ENCODE measurements at places on chromosomes 11 and 22.

GRCh38 chr22:36671404-36671803 is 32.1 kb downstream of the CACNG2 start:
- DNase-seq: no peak

DNA sequence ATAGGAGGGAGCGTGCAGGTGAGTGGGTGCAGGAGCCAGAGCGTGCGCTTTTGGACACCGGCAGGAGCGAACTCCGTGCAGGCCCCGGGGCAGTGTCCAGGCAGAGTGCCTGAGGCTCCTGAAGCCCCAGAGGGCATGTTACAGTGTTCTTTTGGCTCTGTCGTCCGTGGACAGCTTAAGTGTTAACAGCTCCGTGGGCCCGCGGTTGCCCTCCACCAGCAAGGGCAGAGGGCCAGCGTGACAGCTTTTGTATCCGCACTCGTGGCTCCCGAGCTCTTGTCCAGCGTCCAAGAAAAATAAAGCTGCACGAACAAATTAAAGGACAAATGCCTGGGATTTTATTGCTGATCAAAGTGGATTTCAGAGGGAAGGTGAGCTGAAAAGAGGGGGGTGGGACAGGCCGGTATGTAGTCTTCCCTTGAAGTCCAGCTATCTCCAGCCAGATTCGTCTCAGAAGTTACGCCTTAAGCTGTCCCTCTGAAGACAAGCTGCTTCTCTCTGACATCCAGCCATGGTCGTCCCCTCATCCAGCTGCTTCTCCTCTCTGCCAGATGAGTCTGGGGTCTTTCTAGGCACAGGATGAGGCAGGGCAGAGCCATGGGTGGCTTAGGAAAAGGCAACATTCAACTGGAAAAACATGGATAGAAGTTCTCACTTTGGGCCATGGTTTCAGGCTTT is 968 bp upstream of the TMEM109 start:
- DNase-seq: no peak

DNA sequence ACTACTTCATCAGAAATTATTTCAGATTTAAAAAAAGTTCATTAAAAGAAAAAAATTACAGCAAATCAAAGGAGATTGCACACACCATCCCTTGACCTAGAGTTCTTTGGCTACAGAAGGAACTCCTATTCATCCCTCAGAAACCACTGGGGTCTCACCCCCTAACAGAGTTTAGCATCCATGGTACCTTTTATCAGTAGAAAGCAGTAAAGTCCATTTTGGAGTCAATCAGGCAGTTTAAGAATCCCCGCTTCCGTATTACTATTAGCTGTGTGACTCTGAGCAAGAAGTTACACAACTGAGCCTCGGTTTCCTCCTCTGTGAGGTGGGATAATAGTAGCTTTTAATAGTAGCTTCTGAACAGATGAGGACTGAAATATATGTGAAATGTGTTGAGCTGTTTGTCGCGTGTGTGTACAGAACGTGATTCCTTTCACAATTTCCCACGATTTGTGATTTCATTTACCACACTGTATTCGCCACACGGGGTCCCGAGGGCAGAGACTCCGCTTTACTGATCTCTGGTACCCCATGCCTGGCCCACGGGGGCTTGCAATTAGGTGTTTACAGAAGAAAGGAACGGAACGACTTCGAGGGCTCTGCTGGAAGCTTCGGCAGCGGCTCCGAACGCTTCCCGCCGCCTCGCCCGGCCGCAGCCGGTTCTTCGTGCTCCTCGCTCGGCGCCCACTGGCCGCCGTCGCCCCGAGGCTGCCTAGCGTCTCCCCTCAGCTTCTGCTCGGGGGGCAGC is 72.5 kb upstream of the ZBED5 start:
- no peak for DNase-seq

- no peak for DNase-seq
Observed at GRCh38 chr22:47340851-47341436, 578.5 kb downstream of the TBC1D22A start.

GRCh38 chr22:23385678-23386631 is 194.1 kb downstream of the IGLL1 start:
- DNase-seq: peak; percentile 29

DNA sequence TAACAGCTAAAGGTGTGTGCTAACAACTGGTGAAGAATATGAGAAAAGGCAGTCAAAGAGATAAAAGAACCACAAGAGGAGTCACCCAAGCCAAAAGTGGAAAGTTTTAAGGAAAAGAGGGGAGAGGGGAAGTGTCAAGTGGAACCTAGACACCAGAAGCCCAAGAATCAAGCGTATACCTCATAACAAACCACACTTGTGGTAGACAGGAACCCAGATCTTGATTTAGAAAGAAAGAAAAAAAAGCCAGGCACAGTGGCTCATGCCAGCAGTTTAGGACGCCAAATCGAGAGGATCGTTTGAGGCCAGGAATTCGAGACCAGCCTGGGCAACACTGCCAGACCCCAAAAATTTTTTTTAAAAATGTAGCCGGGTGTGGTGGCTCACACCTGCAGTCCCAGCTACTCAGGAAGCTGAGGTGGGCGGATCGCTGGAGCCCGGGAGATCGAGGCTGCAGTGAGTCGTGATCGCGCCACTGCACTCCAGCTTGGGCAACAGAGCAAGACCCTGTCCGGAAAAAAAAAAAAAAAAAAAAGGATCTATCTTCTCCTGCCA is 877 bp downstream of the SLC25A17 start:
- no peak for DNase-seq

DNA sequence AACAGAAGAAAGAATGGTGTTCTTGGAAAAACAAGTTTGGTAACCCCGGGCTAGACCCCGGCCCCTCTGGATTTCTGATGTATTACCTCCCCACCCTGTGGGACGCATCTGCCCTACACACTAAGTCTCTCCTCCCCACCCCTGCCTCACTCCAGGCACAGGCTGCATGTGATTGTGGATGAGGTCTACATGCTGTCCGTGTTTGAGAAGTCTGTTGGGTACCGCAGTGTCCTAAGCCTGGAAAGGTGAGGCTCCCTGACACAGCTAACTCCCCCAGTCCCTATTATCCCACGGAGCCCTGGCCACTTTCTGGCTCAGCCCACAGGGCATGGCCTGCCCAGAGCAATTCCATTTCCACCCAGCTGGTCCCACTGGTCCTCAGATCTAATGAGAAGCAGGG is 13.3 kb downstream of the ACCS start:
- no peak for DNase-seq

GRCh38 chr11:67347964-67348749 is 5.2 kb downstream of the POLD4 start:
- no peak for DNase-seq

DNA sequence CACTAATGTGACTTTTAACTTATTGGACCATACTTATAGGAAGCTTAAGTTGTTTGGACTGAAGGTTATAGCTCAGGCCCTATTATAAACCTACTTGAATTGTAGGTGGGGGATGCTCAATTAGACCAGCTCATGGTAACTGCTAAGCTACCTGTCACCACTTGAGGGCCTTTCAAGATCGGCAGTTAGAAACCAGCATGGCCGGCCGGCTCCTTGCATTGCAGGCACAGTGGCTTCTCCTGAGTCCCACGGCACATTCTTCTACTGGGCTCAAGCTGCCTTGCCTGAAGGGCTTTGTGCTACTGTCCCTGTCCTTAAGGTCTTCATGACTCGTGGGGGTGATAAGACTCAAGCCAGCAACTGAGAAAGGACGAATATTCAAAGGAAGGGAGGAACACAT is 70.8 kb downstream of the TBC1D22A start:
- DNase-seq: no peak

- no peak for DNase-seq
Observed at GRCh38 chr22:39173787-39174497, 21.5 kb upstream of the CBX7 start.

DNA sequence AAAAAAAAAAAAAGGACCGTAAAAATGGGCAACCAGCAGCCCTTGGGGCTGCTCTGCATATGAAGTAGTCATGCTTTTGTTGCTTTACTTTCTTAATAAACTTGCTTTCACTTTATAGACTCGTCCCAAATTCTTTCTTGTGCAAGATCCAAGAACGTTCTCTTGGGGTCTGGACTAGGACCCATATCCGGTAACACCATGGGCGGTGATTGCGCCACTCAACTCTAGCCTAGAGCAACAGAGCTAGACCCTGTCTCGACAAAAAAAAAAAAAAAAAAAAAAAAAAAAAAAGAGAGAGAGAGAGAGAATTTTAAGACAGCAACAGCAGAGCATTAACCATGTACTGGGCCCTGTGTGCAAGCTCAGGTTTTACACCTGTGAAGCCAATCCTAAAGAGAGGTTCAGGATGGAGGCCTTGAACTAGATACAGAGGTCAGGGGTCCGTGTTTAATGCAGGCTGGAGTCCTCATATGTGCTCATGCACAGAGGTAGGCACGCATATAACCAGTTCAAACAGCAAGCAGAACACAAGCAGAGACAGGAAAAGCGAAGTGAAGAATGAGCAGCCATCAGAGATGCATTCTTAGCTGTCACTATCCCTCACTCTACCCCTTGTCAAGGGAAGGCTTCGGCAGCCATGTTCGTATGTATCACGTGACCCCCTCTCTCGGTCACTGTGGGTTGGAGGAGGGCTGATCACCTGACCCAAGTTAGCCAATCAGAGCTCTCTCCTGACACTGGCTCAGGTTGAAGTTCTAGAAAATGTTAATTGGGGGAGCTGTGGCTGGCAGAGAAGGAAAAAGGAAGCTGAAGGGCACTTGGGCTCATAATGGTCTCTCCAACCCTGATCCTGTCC is 16.7 kb upstream of the SYT12 start:
- no peak for DNase-seq

DNA sequence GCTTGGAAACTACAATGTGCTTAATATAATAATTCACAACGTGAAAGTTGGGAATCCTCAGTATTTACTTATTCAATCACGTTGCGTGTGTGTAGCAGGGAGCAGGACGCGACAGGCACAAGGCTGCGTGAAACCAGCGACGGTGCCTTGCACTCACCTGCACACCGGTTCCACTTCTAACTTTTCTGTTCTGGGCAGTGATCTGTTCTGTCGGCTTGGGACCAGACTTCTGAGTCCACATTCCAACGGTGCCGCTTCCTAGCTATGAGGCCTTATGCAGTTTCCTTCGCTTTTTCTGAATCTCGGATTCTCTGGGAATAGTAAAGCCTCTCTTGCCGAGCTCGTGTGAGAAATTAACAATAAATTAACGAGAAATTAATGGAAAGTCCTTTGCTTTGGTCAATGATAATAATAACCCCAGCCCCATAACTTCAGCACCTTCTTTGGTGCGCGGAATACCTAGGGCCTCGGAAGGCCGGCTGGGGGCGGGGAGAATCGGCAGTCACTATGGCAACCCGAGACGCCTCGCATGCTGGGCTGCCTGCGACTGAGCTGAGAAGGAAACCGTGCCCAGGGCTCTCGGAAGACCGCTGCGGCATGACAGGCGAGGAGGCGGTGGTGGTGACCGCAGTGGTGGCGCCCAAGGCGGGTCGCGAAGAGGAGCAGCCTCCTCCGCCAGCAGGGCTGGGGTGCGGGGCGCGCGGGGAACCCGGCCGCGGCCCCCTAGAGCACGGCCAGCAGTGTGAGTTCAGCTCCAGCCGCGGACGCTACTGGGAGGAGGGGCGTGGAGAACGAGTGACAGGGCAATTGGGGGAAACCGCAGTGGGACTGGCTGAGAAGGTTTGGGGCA is at the start of gene C11orf97:
C11orf97 (plus strand) TSS at position 530 of the 850 bp plus-strand sequence; CDS start at position 598, 68 bp downstream.
- DNase-seq: no peak

- DNase-seq: no peak
Observed at GRCh38 chr11:132646890-132647289, 885.4 kb downstream of the OPCML start.

DNA sequence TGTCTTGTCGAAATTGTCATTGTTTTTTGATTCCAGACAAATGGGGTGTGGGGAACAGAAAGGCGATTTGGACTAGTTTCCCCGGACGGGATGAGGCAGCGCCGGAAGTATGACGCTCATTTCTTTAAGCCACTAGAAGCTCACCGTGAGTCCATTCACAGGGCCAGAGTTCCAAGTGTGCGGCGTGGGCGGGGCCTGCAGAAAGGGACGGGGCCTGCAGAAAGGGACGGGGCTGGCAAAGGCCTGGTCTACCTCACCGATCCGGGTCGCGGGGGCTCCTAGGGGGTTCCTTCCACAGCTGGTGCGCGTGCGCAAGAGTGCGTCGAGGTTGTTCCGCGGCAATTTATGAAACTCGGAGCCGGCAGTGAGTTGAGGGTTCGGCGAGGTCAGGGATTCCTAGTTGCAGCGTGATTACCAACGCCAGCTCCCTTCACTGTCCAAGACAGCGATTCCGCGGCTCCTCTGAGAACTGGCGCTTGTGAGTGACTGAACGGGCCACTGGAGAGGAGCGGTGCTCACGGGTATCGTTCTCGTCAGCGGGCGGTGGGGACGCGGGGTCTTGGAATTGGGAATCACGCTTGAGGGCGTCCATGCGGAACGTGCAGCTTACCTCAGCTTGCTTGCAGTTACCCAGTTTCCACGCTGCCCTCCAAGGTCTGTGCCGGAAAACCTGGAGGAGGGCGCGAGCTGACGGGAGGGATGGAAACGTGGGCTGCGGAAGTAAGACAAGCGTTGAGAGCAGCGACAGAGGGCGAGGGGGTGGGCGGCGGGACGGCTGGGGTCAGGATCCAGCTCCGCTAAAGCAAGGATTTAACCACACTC is at the start of gene ZNF215:
ZNF215 (plus strand) TSS at position 219 of the 822 bp plus-strand sequence. CDS start 5,847 bp downstream, outside the sequence.
- DNase-seq: no peak

- no peak for DNase-seq
Observed at GRCh38 chr11:1121331-1121812, 36.4 kb upstream of the MUC5AC start.

DNA sequence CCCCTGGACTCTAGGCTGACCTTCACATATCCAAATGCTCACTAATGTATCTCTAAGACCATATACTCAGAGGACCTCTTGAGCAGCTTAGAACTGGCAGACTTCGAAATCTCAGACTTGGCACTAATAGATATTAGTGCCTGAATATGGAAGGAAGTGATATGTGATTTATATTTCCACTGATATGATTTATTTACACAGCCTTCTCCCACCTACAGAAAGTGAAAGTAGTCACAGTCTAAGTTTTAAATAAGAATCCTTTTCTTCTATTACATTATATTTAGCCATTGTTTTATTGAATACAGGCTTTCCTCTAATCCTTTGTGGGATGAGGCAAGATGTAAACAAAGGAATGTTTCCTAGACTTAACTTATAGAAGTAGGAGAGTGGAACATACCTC is 6.7 kb upstream of the NAV2 start:
- no peak for DNase-seq

DNA sequence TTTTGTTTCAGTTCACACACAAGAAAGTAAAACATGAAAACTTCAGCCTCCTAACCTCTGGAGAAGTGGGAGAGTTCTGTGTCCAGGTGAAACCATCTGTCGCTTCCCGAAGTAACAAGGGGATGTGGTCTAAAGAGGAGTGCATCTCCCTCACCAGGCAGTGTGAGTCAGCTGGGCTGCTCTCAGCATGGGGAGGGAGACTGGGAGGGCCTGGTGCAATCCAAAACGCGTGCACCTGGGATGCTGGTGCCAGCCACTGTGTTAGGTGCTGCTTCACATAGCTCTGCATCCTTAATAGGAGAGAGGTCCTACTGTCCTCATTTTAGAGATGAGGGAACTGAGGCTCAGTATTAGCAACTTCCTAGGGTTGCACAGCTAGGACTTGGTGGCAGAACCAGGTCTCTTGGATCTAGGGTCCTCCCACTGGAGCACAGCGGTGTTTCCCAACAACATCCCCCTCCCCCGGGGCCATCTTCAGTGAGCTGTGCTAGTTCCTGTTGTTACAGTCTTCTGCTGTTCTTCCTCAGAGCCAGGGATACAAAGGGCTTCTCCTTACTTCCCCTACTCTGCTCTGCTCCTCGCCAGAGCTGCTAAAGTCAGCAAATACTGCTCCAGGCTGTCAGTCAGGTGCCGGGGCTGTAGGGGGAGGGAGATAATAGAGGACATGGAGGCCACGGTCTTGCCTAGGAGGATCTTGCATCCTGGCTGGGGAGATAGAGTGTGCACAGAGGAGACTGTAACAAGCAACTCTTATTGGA is 8.0 kb downstream of the IL10RA start:
- DNase-seq: no peak

- no peak for DNase-seq
Observed at GRCh38 chr11:31421820-31422219, 52.2 kb downstream of the DNAJC24 start.
